GM04503 (cell line): ENCODE measurements at places on chromosomes 5 and 9.

GRCh38 chr9:91643481-91644077, 219.9 kb upstream of the NFIL3 start:
- no peak for DNase-seq

GRCh38 chr5:53200306-53200705, 90.7 kb upstream of the MOCS2 start:
- DNase-seq: no peak

- DNase-seq: peak; percentile 58
These were observed 13.2 kb downstream of the ATOX1 start for GRCh38 chr5:151745071-151745705.

DNA sequence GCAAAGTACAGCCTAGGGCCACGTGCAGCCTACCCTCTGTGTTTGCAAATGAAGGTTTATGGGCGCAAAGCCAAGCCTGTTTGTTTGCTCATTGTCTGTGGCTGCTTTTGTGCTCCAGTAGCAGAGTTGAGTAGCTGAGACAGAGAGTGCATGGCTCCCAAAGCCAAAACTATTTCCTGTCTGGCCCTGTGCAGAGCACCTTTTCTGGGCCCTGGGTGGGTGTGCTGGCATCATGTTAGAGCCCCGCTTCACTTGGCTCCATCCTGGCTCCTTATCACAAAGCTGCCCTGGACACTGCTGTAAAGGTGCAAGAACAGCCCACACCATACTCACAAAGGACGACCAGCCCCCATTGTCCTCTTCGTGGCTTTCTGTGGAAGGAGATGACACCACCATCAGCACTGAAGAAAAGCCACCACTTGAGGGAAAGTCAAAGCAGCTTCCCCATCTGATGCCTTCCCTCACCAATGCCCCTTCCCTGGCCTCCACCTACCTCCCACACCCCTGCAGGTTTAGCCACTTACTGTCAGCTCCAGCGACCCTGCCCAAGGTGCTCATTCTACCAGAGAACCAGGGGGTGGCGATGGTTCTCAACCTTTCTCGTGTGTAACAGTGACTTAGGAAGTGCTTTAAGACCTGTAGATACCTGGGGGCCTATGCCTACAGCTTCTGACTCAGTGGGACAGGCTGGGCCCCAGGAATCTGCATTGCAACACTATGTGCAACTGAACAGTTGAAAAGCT, 23.4 kb downstream of the LCP2 start:
- DNase-seq: no peak

GRCh38 chr9:14939378-14939777, 29.1 kb upstream of the FREM1 start:
- DNase-seq: no peak

DNA sequence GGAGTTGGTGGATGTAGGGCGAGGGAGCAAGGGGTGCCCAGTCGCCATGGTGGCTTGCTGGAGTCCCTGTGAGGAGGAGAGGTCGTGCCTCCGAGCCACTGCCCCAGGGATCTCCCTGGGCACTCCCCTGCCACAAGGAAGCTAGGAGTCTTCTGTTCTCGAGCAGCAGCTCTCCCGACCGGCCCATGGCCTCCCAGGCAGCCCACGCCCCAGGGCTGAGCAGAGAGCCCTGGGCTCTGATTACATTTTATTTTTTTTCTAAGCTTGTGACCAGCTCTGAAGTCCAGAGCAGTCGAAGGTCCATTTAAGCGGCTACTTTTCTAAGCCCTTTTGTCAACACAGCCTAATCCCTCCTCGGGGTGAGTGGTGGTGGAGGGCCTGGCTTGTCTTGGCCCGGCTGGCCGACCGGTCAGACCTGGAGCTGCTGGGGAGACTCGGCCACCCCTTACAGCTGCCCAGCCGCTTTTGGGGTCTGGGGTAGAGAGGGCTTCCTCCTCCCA, 2.1 kb downstream of the RXRA start:
- no peak for DNase-seq

GRCh38 chr9:134226221-134226930, 62.0 kb upstream of the RNU6ATAC start:
- no peak for DNase-seq

DNA sequence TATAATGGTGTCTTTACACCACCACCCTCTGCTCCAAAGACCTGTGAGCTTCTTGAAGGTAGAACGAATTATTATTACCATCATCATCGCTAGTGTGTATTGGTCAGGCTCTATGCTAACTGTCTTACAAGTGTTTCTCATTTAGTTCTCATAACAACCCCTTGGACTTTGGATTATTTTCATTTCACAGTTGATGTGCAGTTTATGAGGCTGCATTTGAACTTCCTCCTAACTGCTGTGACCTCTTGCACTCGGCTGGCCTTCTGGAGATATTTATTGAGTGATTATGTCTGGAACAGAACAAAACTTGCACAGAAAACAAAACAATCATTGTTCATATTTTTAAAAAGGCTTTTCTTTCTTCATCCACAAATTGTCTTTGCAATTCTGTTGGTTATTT, 306.3 kb upstream of the SGCD start:
- no peak for DNase-seq

GRCh38 chr5:52638732-52639131, 149.0 kb upstream of the ITGA1 start:
- DNase-seq: no peak

DNA sequence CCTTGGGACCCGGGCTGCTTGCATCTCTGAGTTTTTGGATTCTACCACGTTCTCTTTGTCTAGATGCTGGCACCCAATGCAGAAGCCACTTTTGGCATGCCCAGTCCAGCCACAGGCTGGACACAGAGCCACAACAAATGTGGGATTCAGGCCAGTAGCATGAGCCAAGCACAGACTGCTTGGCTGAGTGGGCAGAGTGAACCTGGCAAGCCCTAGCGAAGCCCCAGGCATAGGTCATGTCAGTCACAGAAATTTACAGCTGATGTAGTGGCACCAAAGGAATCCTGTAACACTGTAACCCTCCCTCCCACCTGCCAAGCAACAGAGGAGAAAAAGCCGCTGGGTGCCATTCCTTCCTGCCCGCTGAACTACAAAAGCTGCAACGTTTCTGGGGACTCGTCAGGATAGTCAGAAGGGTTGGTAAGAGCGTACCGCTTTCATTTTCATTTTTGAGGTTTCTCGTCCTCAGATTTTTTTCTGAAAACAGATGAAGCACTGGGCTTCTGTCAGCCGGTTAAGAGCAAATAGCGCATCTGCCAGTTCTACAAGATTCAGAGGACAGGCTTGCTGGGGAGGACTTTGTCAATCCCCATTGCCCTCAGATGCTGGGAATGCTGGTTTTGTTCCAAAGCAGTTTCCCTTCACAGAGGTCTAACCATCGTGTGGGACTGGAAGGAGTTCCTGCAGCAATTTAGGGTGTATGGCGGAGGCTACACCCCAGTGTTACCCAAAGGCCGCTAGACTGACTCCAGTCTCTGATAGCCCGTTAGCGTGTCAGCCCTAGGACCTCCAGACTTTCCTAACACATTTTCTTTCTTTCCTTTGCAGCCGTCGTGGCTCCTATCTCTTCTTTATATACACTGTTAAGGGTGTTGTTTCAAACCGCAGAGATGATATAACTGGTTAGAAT, 399.0 kb downstream of the HTR1A start:
- no peak for DNase-seq

DNA sequence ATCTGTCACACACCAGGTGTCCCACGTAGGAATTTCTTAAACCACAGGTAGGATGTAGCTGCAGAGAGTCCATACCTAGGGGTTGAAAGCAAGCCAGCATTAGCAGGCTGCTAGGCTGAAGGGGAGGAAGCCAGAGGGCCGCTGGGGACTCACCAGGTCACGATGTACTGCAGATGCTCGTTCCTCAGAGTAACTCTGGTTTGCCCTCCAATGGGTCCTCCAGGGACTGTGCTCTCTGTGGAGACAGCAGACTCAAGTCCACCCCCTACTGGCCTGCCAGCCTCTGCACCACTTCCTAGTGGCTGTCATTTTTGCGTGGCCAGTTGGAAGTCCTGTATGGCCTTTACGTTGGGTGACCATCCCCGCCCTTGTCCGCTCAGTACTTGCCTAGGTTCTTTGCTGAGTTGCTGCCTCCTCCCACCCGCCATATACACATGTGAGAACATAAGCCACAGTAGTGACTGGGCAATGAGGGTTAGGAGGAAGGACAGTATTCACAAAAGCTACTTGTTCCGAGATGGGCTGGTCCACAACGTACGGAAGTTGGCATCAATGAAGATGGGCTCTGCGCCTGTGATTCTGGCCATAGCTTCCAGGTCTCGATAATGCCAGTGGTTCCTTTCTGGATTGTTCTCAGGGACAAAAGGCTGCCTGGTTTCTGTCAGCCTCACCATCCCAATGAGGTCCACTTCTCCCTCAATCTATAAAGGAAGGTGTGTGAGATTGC, 4.1 kb downstream of the RPL7A start:
- no peak for DNase-seq

- DNase-seq: no peak
These were observed 82.5 kb downstream of the ESM1 start for GRCh38 chr5:54902791-54903473.

- DNase-seq: no peak
These were observed 896 bp downstream of the RIGI start for GRCh38 chr9:32524892-32525708.

- DNase-seq: no peak
These were observed 43.8 kb upstream of the GOLPH3 start for GRCh38 chr5:32217886-32218396.
